ENCODE measurements at places on chromosomes 1 and 21. TPM values are rescaled to one million over a fixed set of nuclear protein-coding genes. Genes with fewer than 3 reads are reported as not detected.

The CDC73 gene
- total RNA-seq: 27.4 TPM

The GBP4 gene
- not detected for total RNA-seq

The TDRD10 gene
- not detected for total RNA-seq

The SUSD4 gene
- 3.9 TPM for total RNA-seq

GRCh38 chr1:59232216-59232615, 64.7 kb upstream of the FGGY start:
- no peak for DNase-seq

- peak; percentile 93 for DNase-seq
These were observed 7.8 kb upstream of the PTPRF start for GRCh38 chr1:43522776-43523480.

DNA sequence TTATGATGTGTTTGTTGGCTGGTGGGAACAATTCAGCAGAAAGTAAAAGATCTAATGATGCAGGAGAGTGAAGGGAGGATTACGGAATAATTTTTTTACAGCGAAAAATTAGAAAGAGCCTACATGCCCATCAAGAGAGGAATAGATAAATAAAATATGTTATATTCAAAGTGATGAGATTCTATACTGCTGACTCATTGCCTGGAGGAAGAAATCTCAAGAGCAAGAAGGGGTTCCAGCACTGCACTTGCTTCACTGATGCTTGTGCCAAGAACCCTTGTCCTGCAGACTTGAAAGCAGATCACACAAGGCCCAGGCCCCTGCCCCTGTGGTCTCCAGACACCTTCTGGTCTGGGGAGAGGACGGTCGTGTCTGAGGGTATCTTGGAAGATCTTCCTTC, 295.1 kb upstream of the POU3F1 start:
- DNase-seq: no peak

GRCh38 chr1:105467549-105467948, 1588.9 kb upstream of the PRMT6 start:
- no peak for DNase-seq

GRCh38 chr1:68230484-68230802, 1.9 kb downstream of the WLS start:
- peak; percentile 47 for DNase-seq

DNA sequence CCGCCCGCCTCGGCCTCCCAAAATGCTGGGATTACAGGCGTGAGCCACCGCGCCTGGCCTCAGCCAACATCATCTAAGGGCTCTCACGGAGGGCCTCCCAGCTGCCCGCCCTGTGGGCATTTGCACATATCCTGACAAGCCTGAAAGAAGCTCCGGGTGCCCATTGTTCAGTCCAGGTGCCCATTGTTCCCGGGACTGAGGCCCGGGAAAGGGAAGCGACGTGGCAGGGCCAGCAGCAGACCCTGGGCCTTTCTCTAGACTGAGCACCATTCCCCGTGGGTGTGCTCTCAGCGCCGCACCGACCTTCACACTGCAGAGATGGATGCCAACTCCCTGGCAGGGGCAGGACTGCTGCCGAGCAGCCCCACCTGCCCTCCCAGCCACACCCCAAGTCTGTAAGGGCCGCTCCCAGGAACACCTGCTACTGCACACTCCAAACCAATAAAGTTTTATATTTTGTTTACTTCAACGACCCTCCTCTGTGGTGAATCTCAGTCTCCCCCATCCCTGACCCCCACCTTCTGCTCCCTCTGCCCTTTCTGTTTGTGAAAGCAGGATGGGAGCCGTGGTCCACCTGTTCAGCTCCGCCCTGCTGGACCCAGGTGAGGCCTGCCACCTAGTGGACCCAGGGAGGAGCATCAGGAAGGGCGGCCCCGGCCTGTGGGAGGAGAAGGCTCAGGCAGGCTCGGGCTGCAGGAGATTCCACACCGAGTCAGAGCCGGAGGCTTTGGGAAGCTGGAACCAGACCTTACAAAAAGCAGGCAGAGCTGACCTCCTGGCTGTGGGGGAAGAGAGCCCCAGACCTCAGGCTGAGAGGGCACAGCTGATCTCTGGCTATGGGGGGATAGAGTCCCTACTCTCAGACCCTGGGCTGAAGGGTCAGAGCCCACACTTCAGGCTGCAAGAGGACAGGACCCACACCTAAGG, 1.1 kb upstream of the TMEM82 start:
- peak; percentile 77 for DNase-seq

GRCh38 chr1:65820983-65821382, 28.3 kb downstream of the PDE4B start:
- DNase-seq: peak; percentile 97
